ENCODE measurements at places on chromosomes 1 and 21. TPM values are rescaled to one million over a fixed set of nuclear protein-coding genes. Genes with fewer than 3 reads are reported as not detected.
A peak's percentile ranks its signal among the peaks of the same experiment; 100 is the strongest.

DNA sequence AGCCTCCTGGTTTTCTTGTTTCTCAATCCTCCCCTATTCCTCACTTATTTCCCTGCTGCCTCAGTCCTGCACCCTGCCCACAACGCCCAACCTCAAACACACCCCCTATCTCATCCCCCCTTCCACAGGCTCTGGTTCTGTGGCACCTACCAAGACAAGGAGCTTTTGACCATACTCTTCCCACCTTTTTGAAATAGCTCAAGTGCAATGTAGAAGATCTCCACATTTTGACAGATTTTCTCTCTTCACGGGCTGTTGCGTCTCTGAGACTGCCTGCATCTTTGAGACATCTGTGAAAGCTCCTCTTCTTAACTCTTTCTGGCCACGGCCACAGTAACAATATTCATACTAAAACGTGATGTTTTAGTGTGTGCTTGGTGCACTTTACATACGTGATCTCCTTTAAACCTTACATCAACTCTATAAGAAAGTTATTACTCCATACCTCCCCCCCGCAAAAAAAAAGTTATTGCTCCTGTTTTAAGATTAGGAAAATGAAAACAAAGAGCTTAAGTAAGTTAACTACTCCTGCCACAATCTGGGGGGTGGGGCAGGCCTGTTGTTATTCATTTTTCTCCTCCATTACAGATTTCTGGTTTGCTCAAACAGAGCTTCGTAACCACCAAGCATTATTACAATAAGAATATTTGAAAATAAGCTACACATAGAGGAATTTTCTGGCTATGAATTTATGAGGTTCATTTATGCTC is 1.8 kb upstream of the SERBP1 start:
- no peaks in the 10 kb centered on the region for H3K36me3 ChIP-seq
- H3K27ac ChIP-seq: peak overlapping the region; percentile 18
- peaks cover 14% of the 10 kb centered on the region for H3K4me1 ChIP-seq

Gene TRPM2
- total RNA-seq: 2.6 TPM

DNA sequence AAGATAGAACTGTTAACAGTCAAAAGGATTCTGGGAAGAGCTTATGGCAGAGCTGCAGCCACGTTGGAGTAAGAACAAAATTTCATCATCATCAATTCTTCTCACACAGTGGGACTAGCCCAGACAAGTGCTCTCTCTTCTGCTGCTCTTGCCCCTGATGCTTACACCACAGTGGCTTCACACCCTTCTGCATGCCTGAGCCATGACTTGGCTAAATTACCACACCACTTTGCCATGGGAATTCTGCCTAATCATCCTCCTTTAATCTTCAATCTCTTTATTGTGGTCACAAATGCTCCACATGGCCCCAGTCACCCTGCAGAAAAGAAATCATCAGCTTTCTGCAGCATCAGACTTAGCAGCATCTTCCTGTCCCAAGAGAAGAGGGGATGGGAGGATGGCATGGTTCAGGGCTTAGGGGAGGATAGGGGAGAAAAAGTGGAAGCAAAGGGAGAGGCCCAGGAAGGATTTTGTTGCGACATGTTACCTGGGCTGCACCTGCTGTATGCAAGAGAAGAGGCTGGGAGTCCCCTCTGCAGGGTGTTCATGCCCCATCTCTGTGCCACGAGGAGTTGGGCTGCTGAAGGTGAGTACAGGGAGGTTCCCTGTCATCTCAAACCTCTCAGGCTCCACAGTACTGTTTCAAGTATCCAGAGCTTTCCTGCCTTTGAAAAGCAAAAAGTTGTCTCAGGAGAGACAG is 9.0 kb upstream of the RPTN start:
- H3K4me1 ChIP-seq: no peaks in the 10 kb centered on the region
- H3K27me3 ChIP-seq: no peaks in the 10 kb centered on the region
- H3K4me3 ChIP-seq: no peak overlapping the region
- no peak for DNase-seq

DNA sequence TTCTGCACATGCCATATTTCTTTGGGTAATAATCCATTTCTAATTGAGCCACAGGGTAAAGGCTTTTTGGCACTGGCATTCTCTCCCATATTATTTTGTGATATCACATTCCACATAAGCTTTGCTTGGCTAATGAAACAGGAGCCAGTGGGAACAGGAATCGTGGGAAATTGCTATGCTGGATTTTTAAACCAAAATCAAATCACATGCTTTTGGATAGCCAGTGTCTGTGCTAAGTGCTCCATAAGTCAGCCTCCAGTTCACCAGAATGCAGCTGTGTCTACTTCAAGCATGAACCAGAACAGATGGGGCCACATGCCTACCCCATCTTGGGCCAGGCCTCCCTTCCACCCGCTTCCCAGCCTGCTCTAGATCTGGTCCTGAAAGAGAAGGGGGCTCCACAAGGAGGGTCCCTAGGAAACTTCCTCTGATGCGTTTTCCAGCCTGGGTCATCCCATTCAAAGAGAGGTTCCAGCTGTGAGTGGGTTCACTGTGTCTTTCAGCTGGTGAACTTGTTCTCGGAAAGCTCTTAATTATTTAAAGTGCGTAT is 131.2 kb upstream of the COA6 start:
- H3K27ac ChIP-seq: no peak overlapping the region
- H3K36me3 ChIP-seq: no peaks in the 10 kb centered on the region
- no peaks in the 10 kb centered on the region for H3K4me1 ChIP-seq
- DNase-seq: no peak
- H3K4me3 ChIP-seq: no peak overlapping the region

DNA sequence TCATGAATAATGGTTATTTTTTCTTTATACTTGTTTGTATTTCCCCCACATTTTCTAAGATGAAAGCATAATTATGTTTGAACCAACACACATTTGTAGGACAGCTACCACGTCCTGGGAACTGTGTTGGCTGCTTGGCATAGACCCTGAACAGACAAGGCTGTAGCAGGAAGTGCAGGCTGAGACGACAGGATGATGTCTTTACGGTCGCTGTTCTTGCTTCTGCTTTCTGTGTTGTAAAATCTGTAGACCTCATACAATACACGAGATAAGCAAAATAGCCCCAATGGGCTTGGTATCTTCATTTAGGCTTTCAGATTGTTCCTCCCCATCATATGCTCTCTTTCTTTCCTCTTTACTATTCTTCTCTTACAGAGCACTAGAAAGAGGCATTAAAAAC is 23.3 kb upstream of the OTUD3 start:
- H3K27me3 ChIP-seq: peaks cover 5% of the 10 kb centered on the region
- H3K27ac ChIP-seq: no peak overlapping the region
- H3K36me3 ChIP-seq: no peaks in the 10 kb centered on the region

DNA sequence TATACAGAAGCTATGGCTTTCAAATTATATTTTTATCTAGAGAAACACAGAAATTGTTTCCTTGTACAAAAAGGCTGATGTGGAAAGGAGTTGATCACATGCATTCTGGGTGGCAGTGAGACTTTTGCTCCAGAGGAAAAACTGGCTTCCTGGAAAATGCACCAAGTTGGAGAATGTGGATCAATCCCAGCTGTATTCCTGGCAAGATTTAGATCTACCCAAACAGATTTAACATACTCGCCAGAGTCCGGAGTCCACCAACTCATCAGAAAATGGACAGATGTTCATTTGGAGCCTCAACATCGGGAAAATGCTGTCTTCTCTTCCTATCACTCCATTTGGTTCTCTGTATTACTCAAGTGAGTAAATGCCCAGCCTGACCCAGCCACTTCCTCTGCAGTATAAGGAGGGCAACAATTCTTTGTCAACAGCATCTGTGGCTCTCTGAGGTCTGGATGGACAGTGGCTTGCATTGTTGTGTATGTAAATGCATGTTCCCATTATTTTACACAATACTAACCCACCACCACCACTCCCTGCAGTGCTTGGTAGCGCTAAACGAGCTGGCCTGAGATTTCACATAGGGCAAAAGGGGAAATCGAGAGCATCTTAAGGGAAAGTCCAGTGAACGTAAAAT is 226.2 kb upstream of the IRF2BP2 start:
- no peak overlapping the region for H3K27ac ChIP-seq
- peaks cover 7% of the 10 kb centered on the region for H3K4me1 ChIP-seq

DNA sequence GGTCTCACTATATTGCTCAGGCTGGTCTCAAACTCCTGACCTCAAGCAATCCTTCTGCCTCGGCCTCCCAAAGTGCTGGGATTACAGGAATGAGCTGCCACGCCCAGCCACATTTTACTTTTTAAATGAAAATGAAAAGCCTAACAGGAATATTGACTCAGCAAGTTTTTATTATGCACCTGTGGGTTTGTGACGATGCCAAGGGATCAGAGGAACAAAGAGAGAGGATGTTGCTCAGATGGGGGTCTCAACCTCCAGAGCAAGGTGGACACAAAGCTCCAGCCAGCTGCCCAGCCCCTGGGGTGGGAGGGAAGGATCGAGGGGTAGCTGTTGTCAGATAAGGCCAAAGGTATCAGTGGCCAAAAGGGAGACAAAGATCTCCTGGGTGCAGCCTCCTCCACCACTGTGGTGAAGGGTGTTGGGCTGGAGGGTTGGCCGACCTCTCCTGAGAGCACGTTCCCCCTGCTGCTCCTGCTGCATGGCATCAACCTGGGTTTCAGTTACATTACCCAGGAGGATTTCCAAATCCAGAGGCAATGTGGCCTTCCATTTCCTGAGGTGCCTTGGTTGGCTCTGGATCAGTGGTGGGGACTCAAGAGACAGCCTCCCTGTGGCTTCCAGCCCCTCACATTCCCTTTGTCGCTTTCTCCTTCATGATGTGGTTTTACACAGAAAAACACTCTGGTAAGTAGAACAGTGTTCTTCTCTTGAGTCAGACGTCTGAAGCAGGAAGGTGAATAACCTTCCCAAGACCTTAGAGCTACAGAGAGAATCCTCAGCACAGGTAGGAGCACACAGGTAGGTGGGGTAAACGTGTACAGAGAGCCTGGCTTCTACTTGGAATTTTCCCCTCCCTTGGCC is 34.2 kb downstream of the ZNF496 start:
- no peaks in the 10 kb centered on the region for H3K4me1 ChIP-seq
- H3K27ac ChIP-seq: peak overlapping the region; percentile 14
- no peak for DNase-seq
- no peaks in the 10 kb centered on the region for H3K36me3 ChIP-seq

Gene PTAFR
- 0.58 TPM for total RNA-seq

DNA sequence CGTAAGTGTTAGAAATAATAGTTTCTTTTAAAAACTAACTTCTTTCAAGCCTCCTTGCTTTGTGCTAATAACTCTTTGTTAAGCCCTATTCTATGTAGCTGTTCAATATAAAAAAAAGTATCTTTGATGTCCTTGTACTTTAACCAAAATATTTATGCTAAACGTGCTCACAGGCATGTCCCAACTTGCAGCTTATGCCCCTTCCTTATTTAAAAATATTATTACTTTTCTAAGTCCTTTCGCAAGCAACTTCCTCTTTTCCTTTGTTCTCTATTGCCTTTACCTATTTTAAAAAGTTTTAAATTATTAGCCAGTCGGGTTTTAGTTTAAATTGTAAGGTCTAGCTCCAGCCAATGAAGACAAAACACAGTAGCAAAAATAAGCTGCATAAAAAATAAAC is 43.4 kb upstream of the NBPF3 start:
- no peaks in the 10 kb centered on the region for H3K36me3 ChIP-seq
- no peak for DNase-seq
- no peaks in the 10 kb centered on the region for H3K4me1 ChIP-seq
- no peak overlapping the region for H3K27ac ChIP-seq

Gene PLA2G2D
- total RNA-seq: not detected

DNA sequence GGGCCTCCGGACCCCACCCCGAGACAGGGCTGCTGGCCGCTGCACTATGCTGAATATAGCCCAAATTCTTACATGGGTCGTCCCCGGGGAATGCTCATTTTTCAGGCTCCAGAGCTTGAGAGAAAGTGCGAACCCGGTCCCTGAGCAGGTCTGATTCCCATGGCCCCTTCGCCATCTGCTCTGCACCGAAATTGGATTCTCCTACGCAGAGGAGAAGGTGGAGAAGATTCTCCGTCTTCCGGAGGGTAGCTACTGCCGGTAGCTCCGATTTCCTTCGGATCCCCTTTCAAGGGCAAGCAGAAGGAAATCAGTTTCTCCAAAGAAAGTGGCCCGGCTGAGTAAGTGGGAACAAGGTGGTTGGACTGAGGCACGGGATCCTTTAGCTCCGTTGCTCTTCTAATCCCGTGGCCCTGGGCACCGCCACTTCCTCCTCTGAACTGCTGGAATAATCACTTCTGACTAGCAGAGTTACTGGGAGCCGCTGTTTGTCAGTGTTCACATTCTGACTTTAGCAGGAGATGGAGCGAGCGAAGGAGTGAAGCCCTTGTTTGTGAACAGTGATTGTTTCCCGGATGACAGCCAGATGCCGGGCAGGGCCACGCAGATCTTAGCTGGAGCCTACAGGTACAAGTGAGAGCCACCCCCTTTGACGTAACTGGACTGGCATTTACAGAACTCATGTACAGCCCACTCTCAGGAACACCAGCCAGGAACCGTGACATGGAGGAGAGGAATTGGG is 1.1 kb upstream of the ZNF496 start:
- H3K36me3 ChIP-seq: peaks cover 3% of the 10 kb centered on the region
- no peaks in the 10 kb centered on the region for H3K27me3 ChIP-seq
- H3K4me3 ChIP-seq: peak overlapping the region; percentile 31

DNA sequence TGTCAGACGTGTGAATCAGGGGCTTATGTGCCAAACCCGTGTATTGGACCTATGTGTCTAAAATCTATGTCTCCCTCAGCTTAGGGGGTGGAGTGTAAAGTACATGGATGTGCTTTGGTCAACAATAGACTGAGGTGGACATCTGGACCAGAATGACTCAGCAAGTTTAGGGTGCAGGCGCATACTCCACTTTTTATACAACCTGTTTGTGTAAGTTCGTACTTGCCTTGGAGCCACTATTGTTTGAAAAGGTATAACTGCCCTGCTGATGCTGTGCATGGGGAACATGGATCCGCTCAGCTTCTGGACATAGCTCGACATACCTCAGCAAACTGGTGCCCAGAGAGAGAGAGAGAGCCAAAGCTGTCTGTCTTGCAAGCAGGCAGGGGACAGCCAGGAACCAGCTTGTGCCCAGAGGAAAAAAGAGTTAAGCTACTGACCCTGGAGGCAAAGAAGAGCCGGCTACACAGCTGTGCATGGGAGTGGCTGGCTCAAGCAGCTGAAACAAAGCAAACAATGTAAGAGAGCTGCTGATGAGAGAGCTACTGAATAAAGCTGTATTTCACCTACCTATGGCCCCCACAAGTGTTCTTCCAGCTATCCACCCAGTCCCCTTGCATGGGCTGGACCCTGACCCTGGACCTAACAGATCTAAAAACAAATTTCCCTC is 41.2 kb downstream of the GJA5 start:
- no peak overlapping the region for H3K27ac ChIP-seq
- peaks cover 4% of the 10 kb centered on the region for H3K4me1 ChIP-seq
- DNase-seq: no peak
- H3K4me3 ChIP-seq: no peak overlapping the region
- H3K36me3 ChIP-seq: no peaks in the 10 kb centered on the region
